CD4-positive, alpha-beta memory T cell (primary cell): ENCODE measurements at places on chromosomes 11 and 22.

- DNase-seq, result no peak
These were observed 15.8 kb downstream of the SHANK3 start for GRCh38 chr22:50688448-50688847.

GRCh38 chr11:22666325-22666687, at the start of gene GAS2:
Gene GAS2, plus strand, starts transcription at chr11:22666611. Its CDS starts 8,259 bp downstream, at chr11:22674870.
- DNase-seq, result no peak

DNA sequence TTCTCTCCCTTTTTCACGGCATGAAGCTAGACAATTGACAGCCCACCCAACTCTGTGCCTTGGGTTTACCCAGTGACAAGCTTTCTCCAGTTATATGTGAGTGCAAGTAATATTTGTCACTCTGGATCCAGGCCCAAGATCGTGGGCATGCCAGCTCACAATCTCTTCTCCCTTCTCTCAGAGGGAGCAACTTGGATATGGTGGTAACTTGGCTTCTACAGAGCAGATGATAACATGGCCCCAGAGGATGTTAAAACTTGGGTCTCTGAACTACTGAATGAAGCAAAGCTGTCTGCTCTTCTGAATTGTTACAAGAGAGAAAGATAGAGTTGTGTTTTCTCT, 20.8 kb downstream of the C11orf96 start:
- no peak for DNase-seq

GRCh38 chr11:34262531-34263081, 95.2 kb downstream of the ABTB2 start:
- no peak for DNase-seq

DNA sequence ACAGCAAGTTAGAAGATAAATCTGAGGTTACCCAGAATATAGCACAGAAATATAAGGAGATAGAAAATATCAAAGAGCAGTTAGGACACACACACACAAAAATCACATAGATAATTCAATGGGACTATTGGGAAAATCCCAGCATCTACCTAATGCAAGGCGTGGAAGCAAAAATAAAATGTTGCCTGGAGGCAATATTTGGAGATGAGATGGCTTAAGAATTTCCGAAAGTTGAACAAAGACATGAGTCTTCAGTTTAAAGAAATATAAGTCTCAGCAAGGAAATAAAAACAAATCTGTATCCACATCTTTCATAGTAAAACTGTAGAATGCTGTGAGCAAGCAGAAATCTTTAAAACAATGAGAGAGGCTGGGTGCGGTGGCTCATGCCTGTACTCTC, 29.5 kb upstream of the ACR start:
- no peak for DNase-seq

- DNase-seq, result no peak
These were observed 7.6 kb downstream of the OSBPL5 start for GRCh38 chr11:3157381-3158130.

GRCh38 chr22:38733329-38733723, 22.5 kb downstream of the SUN2 start:
- DNase-seq, result no peak

GRCh38 chr11:125569915-125570621, 791 bp downstream of the EI24 start:
- peak; percentile 5 for DNase-seq

GRCh38 chr11:123125169-123125568, 63.2 kb upstream of the HSPA8 start:
- DNase-seq, result no peak

- DNase-seq, result no peak
These were observed 14.7 kb downstream of the OTUB1 start for GRCh38 chr11:64000740-64001483.

- no peak for DNase-seq
These were observed 11.2 kb upstream of the MUC6 start for GRCh38 chr11:1047595-1048156.

- DNase-seq, result no peak
These were observed 45.2 kb upstream of the LIPT2 start for GRCh38 chr11:74538680-74539079.

DNA sequence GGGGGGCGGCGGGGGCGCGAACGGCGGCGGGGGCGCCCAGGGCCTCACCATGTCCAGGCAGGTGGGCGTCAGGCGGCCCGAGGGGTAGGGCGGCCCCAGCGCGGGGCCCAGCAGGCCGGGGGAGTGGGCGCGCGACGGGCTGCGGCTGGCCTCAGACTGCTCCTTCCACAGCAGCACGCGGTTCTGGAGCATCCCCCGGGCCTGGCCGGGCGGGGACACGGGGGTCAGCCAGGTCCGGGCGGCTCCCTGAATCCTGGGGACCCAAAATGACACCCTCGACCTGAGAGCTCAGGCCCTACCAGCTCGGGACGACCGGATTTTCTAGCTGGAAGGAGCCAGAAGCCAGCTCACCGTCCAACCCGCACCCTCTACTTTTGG, 5.5 kb upstream of the SLC16A8 start:
- DNase-seq, result no peak

DNA sequence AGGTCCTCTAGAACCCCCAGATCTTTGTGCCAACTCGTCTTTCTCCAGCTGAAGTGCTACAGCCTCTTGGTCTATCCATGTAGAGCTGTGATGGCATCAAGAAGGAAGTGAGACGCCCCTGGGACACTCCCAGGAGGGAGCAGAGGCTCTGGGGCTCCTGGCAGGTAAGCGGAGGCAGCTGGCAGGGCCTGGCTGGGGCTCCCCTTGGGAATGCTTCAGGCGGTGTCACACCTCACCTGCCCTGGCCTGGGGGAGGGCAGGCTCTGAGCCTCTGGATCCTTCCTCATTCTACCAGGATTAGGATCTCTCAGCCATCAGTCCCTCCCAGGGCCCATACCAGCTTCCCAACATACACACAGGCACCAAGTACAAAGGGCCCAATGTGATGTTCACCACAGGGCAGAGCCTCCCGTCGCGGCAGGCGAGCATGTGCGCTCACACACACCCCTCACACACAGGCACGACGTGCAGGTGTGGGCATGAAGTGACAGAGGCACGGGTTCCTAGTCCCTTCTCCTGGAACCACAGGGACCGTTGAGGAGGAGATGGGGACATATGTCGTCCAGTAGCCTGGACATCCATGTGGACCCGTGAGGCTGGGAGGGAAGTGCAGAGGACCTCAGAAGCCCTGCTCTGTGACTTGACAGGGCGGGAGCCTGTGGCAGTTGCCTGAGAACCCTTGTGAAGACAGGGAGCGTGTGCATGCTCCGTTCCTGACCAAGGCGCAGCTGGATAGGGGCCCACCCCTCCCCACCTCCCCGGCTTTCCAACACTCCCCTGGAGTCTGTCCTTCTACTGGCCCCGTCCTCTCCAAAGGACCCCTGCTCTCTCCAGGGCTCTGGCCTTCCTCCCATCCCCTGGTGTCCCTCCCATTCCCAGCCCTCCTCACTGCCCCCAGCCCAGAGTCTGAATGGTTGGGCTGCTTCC, 32.5 kb downstream of the LMO1 start:
- no peak for DNase-seq

DNA sequence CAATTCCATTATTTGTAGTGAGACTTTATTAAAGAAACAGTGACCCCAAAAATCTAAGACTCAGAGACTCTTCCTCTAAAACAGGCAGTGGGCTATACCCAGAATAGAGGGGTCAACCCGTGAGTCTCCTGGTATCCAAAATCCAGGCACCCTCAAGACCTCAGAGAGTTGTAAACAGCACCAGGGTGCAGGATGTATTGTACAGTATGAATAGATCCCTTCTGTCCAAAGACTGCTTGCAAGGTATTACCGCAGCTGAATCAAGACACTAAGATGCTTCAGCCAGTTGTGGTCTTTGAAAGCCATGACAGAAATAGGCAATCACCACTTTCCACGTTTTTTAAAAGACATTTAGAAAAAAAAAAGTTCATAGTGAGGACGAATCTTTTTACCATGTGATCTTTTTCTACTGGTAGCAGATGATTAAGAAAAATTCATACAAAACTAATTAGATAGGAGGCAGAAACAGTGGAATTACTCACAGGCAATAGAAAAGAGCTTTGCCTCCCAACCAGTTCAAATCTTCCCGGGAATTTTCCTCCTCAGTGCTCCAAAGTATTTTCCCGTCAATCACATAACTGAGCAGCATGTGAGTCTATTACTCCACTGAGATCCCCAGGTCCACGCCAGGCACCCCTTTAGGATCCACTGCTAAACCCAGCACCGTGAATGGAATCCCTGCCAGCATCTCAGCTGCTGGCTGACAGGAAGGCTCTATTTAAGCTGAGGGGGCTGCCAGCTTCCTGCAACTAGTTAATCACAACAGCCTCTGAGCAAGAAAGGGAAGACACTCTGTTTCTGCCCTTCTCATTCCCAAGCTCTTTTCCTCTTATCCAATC, 113.1 kb downstream of the ETS1 start:
- DNase-seq, result no peak

DNA sequence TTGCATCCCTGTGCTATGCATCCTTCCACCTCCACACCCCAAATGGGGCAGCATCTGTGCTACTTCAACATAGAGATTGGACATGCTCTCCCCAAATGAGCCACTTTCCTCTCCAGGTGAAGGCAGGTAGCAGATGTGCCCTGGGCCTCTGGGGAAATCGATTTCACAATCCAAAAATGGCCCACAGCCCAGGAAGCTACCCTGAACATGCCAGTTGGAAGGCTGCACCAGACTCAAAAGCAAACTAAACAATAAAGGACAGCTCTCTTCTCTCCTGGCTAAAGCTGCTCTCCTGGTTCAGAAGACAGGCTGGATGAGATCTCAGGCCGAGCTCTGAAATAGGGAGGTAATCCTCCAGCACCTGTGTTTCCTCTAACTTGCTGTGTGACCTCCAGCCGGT, 19.7 kb downstream of the ISX start:
- no peak for DNase-seq

DNA sequence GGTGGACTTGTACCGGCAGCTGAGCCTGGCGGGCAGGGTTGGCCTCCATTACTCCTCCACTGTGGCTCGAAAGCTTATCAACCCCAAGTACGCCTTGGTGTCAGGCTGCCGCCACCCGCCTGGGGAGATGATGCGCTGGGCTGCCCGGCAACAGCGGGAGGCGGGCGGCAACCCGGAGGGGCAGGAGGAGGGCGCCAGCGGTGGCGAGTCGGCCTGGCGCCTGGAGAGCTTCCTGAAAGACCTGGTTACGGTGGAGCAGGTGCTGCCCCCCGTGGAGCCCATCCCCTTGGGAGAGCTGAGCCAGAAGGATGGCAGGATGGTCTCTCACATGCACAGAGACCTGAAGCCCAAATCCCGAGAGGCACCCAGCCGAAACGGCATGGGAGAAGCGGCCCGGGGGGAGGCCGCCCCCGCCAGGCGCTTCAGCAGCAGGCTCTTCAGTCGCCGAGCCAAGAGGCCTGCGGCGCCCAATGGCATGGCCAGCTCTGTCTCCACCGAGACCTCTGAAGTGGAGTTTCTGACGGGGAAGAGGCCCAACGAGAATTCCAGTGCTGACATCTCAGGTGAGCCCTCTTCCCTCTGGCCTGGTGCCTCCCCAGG, 26.7 kb downstream of the FAM83F start:
- no peak for DNase-seq

GRCh38 chr11:110308071-110308470, 11.7 kb upstream of the RDX start:
- DNase-seq, result no peak

GRCh38 chr11:121777056-121777455, 324.3 kb upstream of the SORL1-AS1 start:
- no peak for DNase-seq

- DNase-seq, result no peak
These were observed 45.2 kb downstream of the NEU3 start for GRCh38 chr11:75033916-75034315.

GRCh38 chr11:92969293-92969633, 188 bp upstream of the MTNR1B start:
- DNase-seq, result no peak

DNA sequence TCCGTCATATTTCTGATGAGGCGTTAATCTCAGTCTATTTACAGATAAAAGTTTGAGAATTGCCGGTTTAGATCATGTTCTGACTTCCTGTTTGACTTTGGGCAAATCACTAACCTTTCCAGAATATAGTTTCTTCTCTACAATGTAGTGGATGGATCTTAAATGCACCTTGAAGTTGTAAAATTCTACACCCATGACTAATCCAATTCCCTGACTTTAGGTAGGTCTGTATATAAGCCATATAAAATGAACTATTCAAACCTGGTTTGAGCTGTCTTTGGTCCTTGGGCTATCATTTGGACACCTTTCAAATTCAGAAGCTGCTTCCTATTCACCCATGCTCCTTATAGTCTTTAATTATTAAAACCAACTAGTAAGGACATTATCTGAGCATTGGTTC, 52.2 kb upstream of the BLID start:
- DNase-seq, result no peak

DNA sequence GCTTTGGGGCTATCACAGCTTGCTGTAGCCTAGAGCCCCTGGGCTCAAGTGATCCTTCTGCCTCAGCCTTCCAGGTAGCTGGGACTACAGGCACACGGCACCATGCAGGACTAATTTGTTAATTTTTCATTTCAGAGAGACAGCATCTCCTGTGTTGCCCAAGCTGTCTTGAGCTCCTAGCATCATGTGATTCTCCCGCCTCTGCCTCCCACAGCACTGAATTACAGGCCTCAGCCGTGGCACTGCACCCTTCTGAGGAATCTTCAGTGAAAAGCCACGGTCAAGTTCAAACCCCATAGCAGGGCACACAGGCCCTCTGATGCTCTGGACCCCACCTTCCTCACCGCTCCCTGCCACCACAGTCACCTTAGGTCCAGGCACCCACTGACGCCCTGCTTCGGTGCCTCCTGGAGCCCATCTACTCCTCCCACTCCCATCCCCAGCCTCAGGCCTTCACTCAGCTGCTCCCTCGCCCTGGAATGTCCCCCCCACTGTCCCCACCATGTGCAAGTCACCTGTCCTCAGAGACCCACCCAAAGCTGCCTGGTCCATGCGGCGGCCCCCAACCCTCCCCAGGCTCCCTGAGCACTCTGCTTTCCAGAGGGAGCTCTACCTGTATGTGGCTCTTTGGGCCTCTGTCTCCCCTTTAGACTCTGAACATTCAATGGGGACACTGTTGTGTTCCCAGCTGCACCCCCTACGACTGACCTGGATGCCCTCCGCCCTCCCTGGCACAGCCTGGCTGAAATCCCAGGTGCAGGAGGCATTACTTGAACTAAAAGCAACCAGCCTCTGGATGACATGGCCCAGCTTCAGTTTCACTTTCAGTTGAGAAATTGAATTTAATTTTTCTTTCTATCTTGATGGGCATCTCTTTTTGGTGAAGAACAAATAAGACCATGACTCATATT, 1.6 kb downstream of the APOL2 start:
- peak; percentile 28 for DNase-seq

DNA sequence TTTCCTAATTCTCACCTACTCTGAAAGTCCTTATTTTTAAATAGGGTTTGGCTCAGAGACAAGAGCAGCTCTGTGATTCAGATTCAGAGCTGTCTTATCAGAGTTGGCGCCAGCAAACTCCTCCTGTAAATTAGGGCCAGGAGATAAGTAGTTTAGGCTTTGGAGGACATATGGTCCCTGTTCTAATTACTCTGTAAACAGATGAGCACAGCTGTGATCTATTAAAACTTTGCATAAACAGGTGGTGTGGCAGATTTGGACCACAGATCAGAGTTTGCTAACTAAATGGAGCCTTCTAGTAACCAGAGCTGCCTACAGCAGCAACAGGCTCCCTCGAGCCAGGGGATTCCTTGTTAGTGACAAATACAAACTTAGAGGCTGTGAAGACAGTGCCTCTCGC, 27.9 kb downstream of the YPEL1 start:
- no peak for DNase-seq
